DMS 273 treated with DMSO at 0.1 percent for 48 hours (cell line): ENCODE measurements at places on chromosomes 3 and 15.

- no peak for DNase-seq
Measured at GRCh38 chr3:136332776-136333175, 82.6 kb downstream of the PCCB start.

DNA sequence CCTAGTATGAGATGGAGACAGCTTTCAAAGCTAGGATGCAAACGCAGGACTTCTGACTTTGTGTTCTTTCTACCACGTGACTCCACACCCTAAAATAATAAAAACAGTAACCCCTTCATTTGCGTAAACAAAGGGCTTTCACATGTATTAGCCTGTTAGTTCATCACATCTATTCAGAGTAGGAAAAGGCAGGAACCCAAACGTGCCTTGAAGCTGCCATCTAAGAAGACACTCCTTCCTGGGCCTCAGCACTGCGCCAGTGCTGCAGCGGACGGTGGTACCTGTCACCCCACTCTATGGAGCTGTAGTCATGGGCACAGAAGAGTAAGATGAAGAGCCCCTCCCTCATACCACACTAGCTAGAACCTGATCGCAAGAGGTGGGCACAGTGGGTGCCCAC is 34.3 kb downstream of the PLD1 start:
- no peak for DNase-seq

GRCh38 chr15:72994534-72995177 is 57.6 kb upstream of the NEO1 start:
- DNase-seq = peak; percentile 32

DNA sequence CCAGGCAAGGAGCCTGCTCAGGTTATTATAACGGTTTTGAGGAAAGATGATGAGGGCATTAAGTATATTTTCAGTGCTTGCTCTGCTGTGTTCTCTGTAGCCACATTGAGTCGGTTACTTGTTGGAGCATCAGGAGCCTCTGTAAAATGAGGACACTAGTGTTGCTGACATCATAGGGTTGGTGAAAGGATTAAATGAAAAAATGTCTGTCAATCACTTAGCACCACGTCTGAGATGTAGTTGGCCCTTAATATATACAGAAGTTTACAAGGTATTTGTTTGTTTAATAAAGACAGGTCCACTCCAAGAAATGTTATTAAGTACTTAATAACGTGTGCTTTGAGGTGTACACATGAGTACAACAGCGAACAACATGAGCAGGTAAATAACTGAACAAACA is 735 bp upstream of the SLC25A26 start:
- no peak for DNase-seq

DNA sequence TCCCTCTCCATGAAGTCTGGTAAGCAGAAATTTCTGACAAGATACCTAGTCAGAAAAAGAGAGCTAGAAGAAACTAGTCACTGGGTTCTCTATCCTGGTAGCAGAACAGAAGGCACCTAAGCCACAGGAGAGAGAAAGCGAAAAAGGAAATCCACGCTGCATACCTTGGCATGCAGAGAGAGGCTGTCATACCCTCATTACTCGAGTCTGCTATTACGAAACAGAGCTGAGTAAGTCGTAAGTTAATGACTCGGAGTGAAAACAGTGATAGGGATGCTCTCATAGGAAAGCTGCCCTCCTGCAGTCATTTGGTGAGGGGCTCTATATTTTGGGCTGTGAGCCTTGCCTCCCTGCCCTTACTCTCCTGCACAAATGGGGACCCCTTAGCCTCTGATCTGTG is 16.2 kb downstream of the CLRN1 start:
- DNase-seq = no peak

GRCh38 chr3:123072564-123072963 is 5.7 kb downstream of the PDIA5 start:
- no peak for DNase-seq

- DNase-seq = no peak
Measured at GRCh38 chr3:159458010-159458409, 530.6 kb upstream of the IL12A start.

DNA sequence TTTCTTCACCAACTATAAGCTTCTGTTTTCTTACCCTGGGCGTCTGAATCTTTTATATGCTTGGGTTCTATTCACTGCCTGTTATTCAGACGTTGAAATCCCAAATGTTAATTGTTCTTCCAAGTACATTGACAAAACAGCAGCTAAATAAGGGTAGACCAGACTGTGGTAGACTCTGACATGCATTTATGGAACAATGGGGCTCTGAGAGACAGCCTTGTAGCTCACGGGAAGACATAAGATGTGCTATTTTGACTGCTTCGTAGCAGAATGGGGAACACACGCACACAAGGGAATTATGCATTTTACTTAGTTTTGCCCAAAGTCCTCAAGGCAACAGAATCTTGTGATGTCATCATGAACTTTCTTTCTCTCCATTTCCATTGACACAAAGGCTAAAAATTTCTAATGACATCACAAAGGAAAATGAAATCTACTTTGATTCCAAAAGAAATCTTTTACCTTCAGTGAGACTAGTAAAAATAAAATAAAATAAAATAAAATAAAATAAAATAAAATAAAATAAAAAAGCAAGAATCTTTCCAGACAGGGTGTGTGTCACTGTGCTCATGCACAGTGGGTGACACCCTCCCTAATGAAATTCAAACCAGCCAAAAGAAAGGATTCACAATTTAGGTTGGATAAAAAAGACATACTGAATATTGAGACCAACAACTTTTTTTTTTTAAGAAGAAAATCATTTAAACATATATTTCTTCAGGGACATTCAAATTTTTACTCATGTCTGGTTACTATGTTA is 346.6 kb downstream of the ZBTB20 start:
- no peak for DNase-seq

- no peak for DNase-seq
Measured at GRCh38 chr3:100941451-100941850, 51.8 kb downstream of the ABI3BP start.

GRCh38 chr15:71951134-71951533 is 140.8 kb downstream of the NR2E3 start:
- DNase-seq = no peak

- no peak for DNase-seq
Measured at GRCh38 chr3:186589121-186589520, 18.6 kb downstream of the DNAJB11 start.

DNA sequence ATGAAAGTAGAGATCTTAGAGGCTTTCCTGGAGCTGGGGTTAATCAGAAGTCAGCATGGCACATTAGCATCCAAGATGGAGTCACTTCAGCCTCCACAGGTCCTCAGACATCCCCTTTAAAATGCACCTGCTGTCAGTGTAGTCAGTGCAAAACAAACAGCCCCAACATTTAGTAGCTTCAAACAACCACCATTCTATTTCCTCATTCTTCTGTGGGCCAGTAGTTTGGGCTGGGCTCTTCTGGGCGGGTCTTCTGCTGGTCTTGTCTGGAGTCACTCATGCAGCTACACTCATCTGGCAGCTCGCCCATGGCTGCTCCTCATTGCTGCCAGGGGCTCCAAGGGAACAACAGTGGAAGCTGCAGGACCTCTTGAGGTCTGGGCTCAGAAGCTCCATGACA is 99.9 kb downstream of the TLE3 start:
- DNase-seq = no peak

- DNase-seq = no peak
Measured at GRCh38 chr15:81346611-81347010, 22.7 kb upstream of the STARD5 start.

DNA sequence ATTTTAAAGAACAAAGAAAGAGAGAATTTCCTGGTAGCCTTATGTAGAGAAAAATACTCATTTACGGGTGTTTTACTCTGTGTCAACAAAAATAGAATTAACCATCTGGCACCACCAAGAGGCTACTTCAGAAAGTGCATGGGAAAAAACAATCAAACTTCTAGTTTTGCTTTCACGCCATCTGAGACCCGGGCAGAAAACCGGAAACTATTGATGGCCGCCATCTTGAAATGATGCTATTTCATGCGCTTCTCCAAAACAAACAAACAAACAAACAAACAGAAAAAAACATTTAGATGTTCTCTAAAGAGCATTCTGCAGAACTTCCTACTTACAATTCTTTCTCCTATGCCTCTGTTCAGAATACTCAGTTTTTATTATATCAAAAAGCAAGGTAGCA is 49.4 kb upstream of the SYNPR start:
- peak; percentile 9 for DNase-seq

GRCh38 chr3:106765342-106765741 is 611.9 kb upstream of the CCDC54 start:
- DNase-seq = no peak

DNA sequence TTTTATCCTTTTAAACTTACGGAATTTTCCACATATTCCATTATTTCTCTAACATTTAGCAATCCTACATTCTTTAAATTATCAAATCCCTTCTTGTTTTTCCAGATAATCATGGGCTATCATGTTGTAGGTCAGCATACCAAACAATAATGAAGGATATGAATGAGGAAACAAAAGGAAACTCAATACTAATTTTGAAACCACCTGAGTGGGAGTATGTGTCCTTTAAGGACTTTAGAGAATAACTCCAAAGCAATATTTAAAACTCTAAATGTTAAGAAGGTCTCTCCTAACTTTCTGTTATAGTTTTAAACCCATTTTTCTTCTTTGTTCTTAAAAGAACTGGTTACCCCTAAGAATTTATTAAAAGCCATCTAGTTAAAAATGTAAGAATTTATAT is 43.0 kb downstream of the TP53BP1 start:
- DNase-seq = no peak

GRCh38 chr3:127339928-127340861 is 52.3 kb upstream of the PRR20G start:
- peak; percentile 96 for DNase-seq

GRCh38 chr3:170485696-170486095 is 67.0 kb downstream of the CLDN11 start:
- DNase-seq = no peak
